ENCODE measurements at places on chromosomes 2 and 18.
A peak's percentile ranks its signal among the peaks of the same experiment; 100 is the strongest.

GRCh38 chr2:168849610-168850009 lies 40.6 kb downstream of the SPC25 start:
- no peak for DNase-seq

DNA sequence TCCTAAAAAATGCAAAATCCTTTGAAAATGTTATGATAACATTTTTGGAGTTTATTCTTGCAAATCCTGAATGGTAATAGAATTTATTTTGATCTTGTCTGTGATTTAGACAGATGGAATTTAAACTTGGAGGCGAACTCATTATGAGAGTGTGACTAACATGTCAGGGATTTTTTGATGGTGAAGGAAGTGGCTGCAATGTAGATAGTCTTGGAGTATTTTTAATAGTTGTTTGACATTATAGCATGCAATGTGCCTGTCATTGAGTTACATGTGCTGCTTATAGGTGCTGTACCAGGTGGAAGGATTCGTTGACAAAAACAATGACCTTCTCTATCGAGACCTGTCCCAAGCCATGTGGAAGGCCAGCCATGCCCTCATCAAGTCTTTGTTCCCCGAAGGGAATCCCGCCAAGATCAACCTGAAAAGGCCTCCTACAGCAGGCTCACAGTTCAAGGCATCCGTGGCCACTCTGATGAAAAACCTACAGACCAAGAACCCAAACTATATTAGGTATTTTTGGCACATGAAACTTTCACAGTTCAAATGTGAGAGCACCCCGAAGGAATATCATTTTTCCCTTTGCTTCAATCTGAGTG lies 141.8 kb downstream of the MYO1B start:
- no peak for DNase-seq

DNA sequence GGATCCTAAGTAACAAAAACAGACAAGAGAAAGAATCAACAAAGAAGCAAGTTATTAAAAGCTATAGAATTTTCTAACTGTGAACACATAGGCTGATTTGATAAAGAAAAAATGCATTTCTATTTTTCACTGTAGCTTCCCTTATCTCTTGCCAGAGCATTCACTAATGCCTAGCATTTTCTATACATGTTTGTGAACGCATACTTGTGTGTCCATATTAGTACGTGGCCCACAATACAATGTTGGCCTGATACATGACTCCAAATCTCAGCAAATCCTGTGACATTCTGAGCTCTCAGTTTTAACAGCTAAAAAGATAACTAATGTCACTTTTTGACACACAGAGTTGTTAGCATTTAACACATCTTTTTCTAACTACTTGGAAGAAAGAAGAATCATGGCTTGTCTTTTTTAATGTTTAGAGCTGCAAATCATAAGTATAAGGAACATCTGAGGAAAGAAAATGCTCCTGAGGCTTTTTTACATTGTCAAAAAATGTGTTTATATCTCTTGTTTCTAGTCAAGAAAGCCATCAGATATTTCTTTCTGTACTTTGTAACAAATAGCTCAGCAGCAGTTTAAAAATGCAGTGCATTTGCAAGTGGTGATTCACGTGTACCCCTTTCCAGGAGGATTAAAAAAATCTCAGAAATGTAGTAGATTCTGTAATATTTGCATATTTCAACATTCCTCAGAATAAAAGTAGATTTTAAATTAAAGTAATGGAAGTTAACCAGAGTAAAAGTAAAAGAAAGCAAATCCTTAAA lies 1646.8 kb upstream of the TMEFF2 start:
- no peak for DNase-seq

- no peak for DNase-seq
These were observed 146.0 kb upstream of the SERTAD2 start for GRCh38 chr2:64799592-64800252.

DNA sequence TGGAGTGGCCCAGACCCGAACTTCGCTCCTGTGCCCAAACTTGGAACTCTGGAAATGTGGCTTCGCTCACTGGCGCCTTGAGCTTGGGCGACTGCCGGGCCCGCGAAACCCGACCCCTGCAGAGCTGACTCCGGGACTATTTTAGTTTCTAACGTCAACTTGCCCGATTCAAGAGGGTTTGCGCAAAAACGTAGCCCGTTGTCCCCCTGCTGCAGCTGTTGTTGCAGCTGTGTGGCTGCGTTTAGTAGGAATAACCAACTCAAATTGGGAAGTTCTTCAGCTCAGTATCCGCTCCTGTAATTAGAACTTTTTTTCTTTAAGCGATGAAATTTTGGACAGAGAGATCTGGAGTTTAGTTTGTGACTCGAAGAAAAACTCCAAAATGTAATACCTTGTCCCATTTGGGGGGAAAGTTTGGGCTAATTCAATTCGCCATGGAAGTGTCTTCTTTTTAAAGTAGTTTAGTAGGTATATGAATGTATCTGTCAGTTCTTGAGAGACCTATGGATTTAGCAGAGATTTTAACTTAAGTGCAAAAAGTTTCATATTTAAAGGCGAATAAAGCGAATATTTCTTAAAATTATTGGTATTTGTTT lies 559 bp downstream of the MYL12A start:
- DNase-seq = no peak

DNA sequence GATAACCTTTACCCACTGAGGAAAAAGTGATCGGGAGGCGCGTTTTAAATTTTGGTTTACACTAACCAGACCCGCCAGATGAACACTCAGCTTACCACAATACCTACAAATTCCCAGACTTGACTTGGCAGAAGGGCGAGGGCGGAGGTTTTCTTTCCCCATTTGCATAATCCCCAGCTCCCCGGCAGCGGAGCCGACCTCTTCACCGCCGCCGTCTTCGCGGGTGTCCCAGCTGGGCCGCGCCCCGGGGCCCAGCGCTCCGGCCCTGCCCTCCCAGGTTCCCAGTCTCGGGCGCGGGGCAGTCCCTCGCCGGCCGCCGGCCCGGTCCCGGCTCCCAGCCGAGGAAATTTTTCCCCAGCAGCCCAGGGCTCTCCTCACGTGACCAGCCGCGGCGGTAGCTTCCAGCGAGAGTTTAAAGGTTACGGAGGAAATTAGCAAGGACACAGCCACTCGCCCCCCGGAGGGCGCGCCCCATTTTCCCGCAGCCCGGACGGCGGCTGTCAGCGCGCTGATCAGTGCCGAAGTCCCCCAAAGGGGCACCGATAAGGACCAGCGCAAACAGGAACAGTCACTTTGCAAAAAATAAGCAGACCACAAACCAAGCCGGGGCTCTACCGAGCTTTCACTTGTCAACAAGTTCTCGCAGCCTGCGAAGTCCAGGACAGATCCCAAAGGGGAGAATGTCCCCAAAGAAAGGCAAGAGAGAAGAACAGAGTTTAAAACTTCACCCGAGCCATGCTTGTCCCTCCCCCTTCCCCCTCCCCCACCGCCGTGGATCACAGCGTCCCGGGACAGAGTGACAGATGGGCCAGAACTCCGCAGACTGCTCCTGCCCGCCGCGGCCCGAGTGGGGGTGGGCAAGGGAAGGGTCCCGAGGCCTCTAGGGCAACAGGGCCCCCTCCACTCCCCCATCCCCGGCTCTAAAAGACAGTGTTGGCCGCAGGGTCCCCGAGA lies 1.3 kb upstream of the PRKCE start:
- DNase-seq = peak; percentile 37

DNA sequence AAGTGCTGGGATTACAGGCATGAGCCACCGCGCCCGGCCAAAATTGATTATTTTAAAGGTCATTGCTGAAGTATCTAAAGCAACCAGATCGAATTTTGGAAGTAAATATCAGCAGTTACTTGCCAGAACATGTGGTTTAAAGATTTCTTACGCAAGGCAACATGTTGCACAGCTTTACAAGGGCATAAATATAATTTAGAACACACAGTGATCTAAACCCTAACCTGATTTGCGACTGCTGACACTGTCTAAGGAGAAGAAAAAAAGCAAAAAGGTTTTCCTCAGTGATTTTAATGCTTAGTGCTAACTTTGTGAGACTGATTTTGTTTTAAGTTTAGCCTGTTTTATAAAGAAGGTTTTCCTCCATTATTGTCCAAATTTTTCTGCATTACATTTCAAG lies 569.9 kb upstream of the LINC00305 start:
- DNase-seq = no peak

DNA sequence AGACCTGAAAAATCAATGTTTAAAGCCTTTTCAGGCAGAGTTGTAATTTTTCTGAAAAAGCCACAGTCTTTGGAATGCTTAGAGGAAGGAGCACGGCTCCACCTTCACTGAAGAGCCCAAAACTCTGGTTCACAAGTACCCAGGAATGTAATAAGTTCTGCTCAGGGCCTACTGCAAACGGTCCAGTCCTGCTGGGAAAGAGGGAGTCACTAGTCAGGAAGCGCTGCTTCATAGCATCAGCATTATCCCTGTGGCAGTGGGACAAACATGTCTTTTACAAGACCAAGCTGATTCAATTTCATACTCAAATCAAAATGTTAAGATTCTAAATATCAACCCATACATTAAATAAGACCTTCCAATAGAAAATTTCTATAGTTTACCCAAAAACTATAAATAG lies 152.9 kb upstream of the PGAP1 start:
- DNase-seq = no peak

- DNase-seq = no peak
These were observed 7.4 kb downstream of the PMAIP1 start for GRCh38 chr18:59907172-59907571.

DNA sequence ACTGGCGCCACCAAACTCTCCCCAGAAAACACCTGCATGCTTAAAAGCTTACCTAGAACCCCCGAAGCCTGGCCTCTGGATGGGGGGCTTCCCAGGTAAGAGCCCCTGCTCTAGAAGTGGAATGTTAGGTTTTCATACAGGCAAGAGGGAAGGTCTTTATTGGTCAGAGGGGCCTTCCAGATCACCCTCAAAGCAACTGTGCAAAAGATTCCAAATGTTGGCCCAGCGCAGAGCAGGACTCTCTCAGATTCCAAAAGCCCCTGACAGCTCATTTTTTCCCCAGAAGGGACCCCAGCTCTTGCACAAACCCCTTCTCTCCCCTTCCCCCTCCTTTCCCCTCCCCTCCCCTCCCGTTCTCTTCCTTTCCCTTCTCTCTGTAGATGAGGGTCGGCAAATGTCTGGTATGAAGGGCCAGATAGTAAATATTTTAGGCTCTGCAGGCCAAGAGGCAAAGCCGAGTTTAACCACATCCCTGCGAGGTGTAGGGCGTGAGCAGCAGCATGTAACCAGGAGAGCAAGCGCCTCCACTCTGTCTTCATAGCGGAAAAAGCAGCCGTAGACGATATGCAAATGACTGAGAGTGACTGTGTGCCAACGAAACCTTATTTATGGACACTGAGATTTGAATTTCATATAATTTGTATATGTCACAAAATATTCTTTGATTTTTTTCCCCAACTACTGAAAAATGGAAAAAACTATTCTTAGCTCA lies 116.9 kb downstream of the SMAD7 start:
- peak; percentile 76 for DNase-seq

- DNase-seq = no peak
These were observed 125.9 kb downstream of the LYPD1 start for GRCh38 chr2:132544006-132544630.

GRCh38 chr2:28268386-28268785 lies 124.3 kb upstream of the FOSL2 start:
- DNase-seq = no peak

- DNase-seq = no peak
These were observed 96.6 kb downstream of the TXNL1 start for GRCh38 chr18:56541793-56542192.

- no peak for DNase-seq
These were observed 169.6 kb downstream of the KCNS3 start for GRCh38 chr2:18047896-18048657.

DNA sequence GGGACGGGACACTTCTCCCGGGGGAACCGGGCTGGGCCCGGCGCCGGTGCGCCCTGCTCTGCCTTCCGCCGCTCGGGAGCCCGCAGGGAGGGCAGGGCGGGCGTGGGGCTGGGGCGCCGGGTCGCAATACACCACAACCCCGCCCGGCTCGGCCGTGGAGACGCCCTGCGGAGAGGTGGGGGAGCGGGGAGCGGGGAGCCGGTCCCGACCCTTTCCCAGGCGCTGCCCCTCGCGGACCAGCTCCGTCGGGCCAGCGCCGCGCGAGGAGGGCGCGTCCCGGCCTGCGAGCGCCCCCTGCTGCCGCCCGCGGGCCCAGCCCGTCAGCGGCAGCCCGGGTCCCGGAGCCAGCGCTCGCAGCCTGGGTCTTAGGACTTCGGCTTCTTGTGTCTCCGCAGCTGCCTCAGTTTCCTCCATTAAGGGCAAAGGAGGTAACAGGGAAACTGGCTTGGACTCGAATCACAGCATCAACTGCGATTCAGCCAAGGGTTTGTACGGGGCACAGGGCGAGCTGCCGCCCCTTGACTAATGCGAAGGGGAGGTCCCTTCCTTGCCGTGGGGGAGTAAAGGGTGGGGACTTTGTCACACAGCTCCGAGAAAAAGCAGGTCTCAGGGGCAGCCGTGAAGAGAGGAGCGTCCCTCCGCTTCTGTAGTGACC lies 635 bp upstream of the ADRA2B start:
- peak; percentile 55 for DNase-seq

- no peak for DNase-seq
These were observed 69.3 kb downstream of the AFF3 start for GRCh38 chr2:100073110-100073509.

- DNase-seq = peak; percentile 13
These were observed 253.8 kb downstream of the TGIF1 start for GRCh38 chr18:3703732-3704176.

GRCh38 chr2:166803373-166804000 lies 84.8 kb upstream of the XIRP2 start:
- no peak for DNase-seq

DNA sequence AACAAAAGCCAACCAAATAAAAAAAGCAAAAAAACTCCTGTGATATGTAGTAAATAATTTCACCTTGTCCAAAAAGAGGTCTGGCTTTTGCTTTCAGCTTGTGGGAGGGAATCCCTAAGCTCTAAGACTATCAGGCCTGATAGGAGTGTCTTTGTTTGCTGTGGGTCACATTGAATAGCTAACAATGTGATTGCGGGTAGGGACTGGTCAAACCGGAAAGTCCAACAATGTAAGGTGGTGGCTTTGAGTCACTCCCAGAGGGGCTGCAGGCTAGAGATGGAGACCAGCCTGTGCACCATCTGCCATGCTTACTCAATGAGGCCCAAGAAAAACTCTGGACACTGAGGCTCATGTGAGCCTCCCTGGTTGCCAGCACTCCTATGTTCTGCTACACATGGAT lies 192.9 kb downstream of the TFCP2L1 start:
- DNase-seq = no peak

GRCh38 chr2:221715523-221716247 lies 143.6 kb upstream of the EPHA4 start:
- no peak for DNase-seq

DNA sequence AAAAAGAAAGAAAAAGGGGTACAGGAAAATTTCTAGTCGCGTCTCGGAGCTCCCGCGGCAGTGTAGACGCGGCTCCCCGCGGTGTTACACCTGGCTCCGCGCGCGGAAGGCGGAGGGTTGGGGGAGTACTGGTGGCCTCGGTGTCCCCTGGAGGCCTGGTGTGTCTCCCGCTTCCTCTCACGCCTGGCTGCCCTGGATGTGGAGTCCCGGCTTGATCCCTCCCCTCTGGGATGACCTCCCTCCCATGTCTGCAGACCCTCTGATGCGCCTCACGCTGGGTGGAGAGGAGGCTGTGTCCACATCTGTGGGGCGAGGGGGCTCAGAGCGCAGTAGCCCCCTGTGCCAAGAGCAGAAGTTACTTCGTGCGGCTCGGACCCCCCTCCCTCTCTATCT lies 1.2 kb downstream of the KIF5C start:
- DNase-seq = no peak

Data from CD4-positive, alpha-beta T cell treated with Interleukin-15 for 4 hours (primary cell).